ENCODE measurements at places on chromosomes 6 and 20. TPM values are rescaled to one million over a fixed set of nuclear protein-coding genes. Genes with fewer than 3 reads are reported as not detected.

MRAP2 gene
- 7.3 TPM for total RNA-seq

TPD52L1 gene
- total RNA-seq = 15.5 TPM

ANGPT4 gene
- total RNA-seq = not detected

TULP4 gene
- 63.1 TPM for total RNA-seq

FRK gene
- total RNA-seq = 27.1 TPM

OR2J3 gene
- not detected for total RNA-seq

CALHM5 gene
- total RNA-seq = 0.20 TPM

C4B gene
- 11.9 TPM for total RNA-seq

PXT1 gene
- not detected for total RNA-seq

SLC24A3 gene
- 3.6 TPM for total RNA-seq

CST7 gene
- 1.1 TPM for total RNA-seq

ZNF341 gene
- total RNA-seq = 6.1 TPM

SAPCD1 gene
- total RNA-seq = 1.7 TPM

- no peak for DNase-seq
Measured at GRCh38 chr6:75931011-75931680, 141.3 kb downstream of the IMPG1 start.

- DNase-seq = no peak
Measured at GRCh38 chr6:112396221-112396620, 49.1 kb downstream of the RFPL4B start.

GRCh38 chr20:32885185-32885584 is 26.5 kb downstream of the EFCAB8 start:
- DNase-seq = no peak

DNA sequence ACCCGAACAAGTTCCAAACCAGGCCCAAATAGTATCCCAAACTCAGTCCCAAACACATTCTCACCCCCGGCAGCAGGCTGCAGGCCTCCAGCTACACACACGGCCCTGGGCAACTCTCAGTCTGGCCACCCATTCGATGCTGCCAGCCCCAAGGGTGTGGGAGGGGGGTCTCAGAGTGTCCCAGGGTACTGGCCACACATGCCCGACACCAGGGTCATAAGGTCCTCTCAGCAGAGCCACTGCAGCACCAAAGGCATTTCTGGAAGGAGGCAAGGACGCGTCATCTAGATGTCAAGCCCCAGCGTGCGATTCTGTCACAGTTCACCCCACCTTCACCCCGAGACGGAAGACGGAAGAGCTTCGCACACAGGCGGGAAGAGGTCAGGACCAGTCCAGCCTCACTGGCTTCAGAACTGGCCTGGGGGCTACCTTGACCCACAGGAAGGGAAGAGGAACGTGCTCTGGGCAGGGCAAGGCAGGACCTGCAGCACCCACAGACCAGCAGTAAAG is 9.5 kb downstream of the MYL9 start:
- DNase-seq = no peak

DNA sequence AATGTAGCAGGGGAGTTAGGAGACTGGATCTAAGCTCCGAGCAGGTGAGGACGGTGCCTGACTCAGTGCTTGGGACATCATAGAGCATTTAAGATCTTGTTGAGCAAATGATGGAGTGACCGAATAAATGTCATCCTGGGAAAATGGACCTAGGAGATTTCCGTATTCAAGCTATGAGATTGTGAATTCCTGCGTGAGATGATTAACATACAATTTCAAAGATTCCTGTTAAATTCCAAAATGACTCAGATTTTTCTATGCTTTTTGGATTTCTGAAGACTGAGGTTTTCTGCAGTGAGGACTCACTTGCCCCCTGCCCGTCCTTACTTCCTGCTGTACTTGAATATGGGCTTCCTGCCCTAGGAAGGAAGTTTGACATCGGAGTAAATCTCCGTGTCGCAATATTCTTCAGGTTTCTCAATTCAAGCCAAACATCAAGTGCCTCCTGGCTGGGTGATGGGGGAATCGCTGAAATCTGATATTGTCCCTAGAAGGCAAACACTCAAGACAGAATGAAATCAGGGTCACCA is 5.2 kb downstream of the SYTL3 start:
- peak; percentile 38 for DNase-seq

DNA sequence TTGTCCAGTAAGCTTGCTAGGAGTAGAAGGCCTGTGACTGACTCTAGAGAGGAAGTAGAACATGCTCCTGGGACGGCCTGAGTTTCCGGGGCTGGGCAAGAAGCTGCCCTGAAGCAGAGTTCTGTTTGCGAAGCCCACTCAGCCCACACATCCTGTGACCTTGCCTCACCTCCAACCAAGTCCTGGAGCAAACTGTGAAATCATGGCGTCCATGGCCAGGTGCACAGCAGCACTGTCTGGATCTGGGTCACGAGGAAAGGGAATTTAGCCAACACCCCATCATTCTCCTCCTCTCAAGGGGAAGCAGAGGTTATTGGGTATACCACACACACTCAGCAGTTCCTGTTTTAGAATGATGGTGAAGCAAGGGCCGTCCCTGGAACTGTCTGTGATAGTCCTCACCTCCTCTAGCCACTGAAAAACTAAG is 87.5 kb downstream of the CRYBG1 start:
- DNase-seq = no peak

- DNase-seq = no peak
Measured at GRCh38 chr6:169984181-169985120, 233.0 kb downstream of the ERMARD start.

- DNase-seq = peak; percentile 85
Measured at GRCh38 chr6:6230286-6230685, 90.2 kb downstream of the F13A1 start.

GRCh38 chr6:2190661-2191389 is 54.6 kb downstream of the GMDS start:
- DNase-seq = no peak

DNA sequence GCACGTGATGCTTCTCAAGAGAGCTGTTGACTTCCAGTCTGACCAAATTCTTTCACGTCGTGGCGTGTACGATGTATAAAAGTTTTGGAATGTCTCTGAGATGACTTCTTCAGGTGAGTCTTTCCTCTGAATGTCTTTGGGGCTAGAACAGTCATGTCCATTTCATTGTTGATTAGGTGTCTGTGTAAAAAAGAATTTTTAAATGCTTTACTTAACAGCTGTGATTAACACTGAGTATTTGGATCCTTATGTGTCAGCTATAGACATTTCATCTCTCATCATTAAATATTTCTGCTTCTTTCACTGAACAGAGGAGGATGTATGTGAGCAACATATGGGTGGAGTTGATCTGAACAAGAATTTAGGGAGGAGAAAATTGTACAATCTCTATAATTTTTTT is 29.3 kb upstream of the KIF13A start:
- no peak for DNase-seq

DNA sequence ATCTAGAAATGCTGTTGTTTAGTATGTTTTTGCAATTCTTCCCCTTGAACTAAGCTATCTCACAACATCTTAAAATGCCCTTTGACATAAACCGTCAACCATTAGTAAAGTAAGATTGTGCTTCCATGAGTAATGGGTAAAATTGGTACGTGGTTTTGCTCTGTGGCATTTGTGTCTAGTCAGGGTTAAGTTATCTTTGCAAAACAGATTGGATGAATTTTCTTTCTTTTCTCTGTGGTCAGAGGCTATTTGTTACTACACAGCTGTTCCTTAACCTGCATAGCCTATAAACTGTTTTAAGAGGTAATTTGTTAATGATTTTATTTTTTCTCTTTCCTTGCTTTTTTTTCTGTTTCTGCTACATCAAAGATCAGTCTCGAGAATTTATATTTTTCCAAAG is 75.4 kb downstream of the RPP40 start:
- no peak for DNase-seq

DNA sequence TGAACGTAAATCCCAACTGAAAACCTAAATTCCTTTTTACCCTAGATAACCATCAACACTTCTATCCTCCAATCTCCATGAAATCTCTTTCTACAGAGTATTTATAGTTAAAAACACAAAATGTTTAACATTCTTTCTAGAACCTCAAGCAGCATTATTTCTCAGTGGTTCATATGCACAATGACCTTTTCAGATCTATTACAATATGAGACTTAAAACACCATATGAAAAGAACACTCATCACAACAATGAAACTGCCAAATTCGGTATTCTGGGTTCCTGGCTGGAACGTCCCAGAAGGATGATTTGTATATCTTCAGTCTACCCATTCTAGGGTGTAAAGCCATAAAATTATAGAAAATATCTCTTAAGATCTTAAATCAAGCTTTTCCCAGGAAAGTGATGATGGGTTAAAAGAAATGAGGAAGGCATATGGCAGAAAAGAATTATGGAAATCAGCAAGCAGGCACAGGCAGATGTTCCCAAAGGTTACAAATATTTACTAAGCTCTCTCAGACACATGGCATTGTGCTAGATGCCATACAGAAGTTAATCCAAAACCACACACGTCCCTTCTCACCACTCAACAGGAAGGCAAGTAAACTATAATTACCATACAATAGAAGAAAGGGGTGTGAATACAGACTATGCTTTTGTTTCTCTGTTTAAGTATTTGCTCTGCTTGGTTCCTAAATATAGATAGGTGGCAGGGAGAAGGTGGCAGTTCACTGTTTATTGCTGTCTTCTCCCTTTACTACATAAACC is 118.0 kb downstream of the CHD6 start:
- DNase-seq = no peak

GRCh38 chr6:141513830-141514229 is 618.9 kb upstream of the GJE1 start:
- DNase-seq = no peak

GRCh38 chr6:35058865-35059522 is 82.1 kb downstream of the TCP11 start:
- no peak for DNase-seq

GRCh38 chr6:5308066-5308465 is 46.8 kb downstream of the FARS2 start:
- DNase-seq = no peak

GRCh38 chr6:109671733-109672132 is 19.3 kb downstream of the AK9 start:
- no peak for DNase-seq

GRCh38 chr20:56437196-56437960 is 25.3 kb downstream of the CASS4 start:
- no peak for DNase-seq

GRCh38 chr6:106844930-106845329 is 129.6 kb downstream of the CD24 start:
- DNase-seq = no peak

DNA sequence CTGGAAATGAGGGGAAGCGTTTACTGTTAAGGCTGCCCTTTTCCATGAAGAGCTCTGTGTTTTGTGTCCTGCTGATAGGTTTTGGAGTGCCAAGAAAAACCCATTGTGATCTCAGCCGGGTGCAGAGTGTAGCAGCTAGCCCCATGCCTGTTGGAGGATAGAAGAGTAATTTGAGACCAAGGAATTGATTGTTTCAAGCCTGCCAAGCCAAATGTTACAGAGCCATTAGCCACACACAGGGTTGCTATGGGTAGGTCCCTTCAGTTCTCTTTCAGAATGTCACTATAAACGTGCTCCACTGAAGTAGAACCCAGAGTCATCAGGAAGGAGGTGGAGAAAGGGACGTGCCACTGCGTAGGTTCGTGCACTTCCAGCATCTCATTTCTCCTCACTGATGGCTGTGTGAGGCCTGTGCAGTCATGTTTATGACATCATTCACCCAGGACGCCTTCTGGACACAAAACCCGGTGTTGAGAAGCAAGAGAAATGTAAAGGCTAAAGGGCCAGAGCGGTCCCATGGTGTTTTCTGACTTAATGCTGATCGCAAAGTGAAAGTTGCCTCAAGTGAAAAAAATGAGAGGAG is 6.6 kb downstream of the GMPR start:
- no peak for DNase-seq

DNA sequence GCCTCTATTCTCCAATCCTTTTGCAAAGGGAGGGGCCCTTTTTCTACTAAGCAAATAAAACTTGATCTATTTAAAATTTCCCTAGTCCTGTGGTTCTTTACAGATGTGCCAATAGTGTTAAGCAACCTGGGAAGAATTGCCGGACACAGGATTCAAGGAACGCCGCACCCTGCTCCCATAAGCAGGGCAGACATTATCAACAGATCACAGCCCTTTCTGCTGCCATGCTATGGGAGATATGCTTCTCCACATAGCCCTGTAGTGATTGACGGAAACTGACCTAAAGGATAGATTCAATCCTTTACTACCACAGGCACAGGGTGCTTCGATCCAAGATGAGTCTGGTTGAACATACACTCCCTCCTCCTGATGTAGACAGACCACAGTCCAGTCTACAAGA is 118.4 kb upstream of the TRAF3IP2 start:
- DNase-seq = no peak

Measured in colonic mucosa (tissue), 4 donors.